ENCODE measurements at places on chromosomes 13 and 19. TPM values are rescaled to one million over a fixed set of nuclear protein-coding genes. Genes with fewer than 3 reads are reported as not detected.
A peak's percentile ranks its signal among the peaks of the same experiment; 100 is the strongest.

GRCh38 chr13:74554569-74555275 lies 420.5 kb upstream of the KLF12 start:
- no peak for DNase-seq

The B3GNT8 gene
- 1.5 TPM for total RNA-seq

DNA sequence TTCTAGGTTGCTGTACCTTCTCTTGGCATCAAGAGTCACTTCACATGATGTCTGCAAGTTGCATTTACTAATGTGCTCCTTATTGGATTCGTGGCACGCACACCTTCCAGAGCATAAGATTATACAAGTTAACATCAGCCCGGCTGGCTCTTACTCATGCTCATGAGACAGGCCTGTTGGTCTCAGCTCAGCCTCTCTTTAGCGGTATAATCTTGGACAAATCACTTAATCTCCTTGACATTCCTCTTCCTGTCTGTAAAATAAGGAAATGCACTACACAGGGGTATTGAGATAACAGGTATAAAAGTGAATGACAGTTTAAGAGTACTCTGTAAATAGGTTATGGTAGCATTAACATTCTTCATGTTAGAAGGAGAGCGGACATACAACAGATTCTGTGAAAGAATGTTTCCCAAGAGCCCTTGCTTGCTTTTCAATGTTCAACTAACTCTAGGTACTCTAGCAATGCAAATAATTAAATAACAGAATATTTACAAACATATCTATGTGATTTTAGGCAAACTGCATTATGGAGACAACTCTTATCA lies 181.1 kb downstream of the FGF14 start:
- DNase-seq, result peak; percentile 13

GRCh38 chr13:100835695-100836094 lies 161.1 kb upstream of the TMTC4 start:
- DNase-seq, result no peak
